ENCODE measurements at places on chromosomes 7 and 10.

DNA sequence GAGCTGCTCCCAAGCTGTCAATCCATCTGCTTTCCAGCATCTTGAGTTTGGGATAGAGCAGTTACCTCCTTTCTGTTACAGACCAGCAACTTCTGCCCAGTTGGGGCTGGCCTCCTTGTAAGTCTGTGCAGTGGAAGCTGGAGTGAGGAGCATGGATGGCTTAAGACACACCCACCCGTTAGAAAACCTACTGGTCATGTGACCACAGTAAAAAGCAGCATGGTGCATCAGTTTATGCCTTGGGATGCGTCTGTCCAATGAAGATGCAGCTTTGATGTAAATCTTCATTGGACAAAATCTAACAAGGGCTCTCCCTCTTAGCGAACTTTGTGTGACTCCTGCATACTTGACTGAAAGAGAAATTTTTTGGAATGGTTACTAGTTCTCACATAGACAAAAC lies 453.5 kb downstream of the TYW1 start:
- DNase-seq: no peak

DNA sequence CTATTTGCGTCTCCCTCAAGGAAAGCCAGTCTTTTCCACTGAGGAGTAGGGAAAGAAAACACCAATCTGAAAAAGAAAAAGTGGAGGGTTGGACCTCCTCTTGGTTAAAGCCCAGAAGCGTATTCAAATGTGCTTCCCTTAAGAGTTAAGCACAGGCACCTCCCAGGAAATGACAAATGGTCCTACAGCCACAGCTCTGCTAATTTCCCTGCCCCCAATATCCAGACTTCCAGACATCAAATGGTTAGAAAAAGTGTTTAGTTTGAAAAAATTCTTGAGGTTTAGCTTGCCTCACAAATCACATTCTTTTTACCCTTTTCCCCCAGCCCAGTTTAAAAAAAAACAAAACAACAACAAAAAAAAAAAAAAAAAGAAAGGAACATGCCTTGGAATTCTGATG lies 19.0 kb upstream of the COL1A2 start:
- peak; percentile 99 for DNase-seq

DNA sequence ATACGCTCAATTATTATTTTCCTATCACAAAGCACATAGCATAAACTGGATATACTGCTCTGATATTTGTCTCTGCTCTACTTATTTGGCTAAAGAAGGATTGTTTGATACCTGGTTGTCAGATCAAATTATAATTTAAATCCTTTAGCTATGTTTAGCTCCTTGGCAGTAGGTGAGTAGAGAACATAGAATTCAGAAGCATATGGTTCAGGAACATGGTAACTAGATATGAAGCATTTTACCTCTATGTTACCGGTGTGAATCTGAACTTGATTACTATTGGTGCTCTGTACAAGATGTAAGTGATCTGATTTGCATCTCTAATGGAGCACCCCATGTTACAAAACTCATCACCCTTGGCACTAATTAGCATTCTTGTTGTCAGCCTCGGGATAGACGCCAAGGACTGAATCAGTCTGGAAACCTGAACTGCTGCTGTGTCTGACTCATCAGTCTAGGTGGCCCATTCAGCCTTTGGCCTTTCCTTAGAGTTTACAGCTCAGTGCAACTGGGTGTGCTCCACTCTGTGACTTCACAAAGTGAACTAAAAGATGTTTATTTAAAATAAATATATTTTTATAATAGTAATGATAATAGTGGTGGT lies 12.3 kb upstream of the MYPN start:
- DNase-seq: peak; percentile 92

DNA sequence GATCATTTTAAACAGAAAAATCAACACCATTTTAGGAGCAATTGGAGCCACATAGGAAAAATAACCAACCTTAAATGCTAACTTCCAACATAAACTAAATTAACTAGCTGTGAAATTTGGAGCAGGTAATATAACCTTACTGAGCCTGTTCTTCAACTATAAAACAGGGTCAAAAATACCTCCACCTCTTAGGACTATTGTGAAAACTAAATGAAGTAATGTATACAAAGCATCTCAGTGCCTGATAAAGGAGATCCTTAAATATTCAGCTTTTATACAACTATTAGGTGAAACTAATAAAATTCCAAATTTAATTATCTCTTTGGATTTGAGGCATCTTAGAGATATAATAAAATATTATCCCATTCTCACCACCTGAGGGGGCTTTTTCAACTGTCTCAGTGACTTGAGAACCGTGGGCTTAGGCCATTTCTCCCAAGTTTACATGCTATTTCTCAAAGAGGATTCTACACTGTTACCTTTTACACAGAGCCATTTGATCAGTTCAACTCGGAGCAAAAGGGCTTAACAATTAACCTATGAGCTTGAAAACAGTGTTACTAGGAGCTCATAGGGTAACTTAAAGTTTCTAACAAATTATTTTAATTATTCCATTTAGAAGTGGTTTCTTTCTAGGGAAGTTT lies 165.0 kb upstream of the ASAH2 start:
- no peak for DNase-seq

DNA sequence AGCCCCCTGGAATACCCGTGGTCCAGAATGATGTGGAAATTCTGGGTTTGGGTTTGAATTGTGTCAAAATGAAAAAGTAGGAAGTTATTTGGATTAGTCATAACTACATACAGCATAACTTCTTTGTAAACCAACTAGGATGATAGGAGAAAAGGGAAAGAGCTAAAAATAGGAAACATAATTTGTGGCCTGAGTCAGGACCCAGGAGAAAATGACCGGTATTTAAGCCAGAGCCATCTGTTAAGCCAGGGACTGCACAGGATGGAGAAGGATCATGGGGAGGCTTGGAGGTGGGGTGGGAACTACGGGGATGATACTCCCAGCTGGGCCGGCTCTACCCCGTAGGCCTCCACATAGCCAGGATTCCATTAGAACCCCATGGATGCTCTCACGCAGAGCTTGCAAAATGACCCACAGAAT lies 98.6 kb downstream of the MYOF start:
- DNase-seq: peak; percentile 98

- DNase-seq: no peak
Observed at GRCh38 chr7:3063016-3063753, 19.5 kb upstream of the CARD11 start.

- peak; percentile 81 for DNase-seq
Observed at GRCh38 chr7:69630292-69630691, 32.0 kb downstream of the AUTS2 start.

DNA sequence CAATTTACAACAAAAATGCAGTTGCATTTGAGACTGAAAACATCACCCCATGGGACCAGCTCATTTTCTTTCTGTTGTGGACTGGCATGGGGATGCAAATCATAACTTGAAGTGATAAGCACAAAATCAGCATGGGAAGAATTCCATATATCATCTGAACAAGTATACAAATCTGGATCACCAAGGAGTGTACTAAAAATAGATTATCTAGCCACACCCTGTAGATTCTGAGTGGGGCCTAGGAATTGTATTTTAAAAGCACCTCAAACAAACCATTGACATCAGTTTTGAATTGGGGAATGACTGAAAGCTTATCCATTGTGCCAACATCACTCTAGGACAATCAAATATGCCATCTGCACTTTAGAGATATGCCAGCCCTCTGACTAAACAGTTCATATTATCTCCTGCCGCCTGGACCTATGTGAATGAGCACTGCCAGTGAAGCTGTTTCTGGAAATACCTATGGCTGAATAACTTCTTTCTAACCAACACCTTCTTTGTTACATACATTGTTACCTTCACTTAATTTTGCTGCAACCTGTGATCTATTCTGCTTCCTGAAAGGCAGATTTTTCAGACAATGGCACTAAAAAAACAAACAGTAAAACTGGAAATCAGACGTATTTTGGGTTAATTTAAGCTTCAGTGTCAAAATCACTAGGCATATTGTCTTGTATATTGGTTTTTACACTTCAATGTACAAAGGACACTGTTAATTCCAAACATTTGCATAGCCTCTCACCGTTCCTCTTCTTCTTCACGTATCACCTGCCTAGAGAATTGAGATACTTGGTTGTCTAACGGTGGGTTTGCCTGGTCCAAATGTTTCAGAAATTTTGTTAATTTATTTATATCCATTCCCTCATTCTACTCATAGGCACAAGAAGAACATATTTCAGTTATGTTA lies 42.4 kb upstream of the HGF start:
- DNase-seq: no peak

- no peak for DNase-seq
Observed at GRCh38 chr7:135151533-135151932, 3.7 kb downstream of the TMEM140 start.

DNA sequence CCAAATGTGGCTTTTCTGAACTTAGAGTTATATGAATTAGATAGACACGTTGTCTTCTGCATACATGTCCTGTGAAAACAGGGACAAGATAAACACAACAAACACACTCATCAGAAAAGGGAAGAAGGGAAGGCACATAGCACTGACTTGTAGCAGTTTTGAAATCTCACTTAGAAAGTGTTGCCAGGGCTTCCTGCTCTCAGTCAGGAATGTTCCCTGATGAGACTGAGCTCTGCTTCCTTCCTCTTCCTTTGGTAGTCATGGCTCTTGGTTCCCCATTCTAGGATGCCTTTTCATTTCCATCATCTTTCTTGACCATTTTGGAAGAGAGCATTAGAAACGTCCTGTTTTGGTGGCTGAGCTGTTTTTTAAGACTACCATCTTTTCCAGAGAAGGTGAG lies 233.8 kb upstream of the LYZL1 start:
- DNase-seq: no peak

DNA sequence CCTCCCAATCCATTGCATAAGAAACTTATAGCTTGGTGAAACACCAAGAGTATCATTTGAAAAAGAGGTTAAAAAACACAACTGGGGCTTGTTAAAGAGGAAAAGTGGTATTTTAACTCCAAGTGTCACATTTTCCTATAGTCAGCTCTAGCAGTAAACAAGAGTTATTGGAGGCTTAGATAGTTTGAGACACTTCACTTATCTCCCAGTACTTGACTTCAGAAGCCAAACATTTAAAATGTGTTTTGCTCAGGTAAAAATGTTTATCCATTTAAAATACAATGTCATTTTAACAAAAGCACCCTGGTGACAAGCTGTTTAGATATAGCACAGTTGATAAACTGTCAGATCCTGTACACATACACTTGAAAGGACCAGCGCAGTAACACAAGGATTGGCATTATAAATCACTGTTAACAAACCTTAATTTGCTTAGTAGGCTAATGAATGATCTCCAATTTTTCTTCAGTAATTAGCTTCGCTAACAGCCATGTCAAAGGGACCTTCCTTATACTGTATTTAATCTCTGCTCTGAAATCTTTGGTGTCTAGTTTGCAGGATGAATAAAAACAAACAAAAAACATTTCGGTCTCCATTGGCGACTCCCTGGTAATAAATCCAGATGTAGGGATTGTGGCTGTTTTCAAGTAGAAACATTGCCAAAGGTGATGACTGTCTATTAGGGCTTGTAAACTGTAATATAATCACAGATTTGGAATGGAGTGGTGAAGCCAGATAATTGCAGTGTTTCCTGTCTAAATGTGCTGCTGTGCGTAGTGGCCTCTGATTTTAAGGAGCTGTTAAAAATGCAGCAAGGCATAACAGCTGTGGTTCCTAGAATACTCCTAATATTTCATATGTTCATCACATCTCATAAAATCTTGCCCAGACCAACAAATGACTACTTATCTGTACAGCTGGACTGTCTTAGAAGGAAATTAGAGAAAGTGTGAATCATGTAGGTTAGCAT lies 545.1 kb downstream of the AUTS2 start:
- peak; percentile 92 for DNase-seq

GRCh38 chr10:71099731-71100361 lies 112.5 kb upstream of the UNC5B start:
- no peak for DNase-seq

DNA sequence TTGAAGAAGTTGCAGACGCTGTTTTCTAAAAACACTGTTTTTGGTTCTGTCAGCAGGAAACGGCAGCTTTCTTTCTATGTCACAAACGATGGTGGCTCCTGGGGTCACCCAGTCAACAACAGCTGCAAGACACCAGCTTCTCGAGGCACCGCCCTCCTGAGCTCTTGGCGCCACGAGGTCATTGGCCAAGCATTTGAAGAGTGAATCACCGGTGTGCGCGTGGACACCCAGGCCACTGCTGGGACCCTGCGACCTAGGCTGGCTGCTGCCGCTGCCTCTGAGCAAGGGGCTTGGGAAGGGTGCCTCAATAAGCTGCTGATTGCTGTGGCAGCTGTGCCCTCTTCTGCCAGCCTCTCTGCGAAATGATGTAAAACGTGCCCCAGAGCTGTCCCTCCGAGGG lies 22.5 kb upstream of the VIPR2 start:
- DNase-seq: no peak

- no peak for DNase-seq
Observed at GRCh38 chr10:92638037-92638436, 45.1 kb downstream of the KIF11 start.

DNA sequence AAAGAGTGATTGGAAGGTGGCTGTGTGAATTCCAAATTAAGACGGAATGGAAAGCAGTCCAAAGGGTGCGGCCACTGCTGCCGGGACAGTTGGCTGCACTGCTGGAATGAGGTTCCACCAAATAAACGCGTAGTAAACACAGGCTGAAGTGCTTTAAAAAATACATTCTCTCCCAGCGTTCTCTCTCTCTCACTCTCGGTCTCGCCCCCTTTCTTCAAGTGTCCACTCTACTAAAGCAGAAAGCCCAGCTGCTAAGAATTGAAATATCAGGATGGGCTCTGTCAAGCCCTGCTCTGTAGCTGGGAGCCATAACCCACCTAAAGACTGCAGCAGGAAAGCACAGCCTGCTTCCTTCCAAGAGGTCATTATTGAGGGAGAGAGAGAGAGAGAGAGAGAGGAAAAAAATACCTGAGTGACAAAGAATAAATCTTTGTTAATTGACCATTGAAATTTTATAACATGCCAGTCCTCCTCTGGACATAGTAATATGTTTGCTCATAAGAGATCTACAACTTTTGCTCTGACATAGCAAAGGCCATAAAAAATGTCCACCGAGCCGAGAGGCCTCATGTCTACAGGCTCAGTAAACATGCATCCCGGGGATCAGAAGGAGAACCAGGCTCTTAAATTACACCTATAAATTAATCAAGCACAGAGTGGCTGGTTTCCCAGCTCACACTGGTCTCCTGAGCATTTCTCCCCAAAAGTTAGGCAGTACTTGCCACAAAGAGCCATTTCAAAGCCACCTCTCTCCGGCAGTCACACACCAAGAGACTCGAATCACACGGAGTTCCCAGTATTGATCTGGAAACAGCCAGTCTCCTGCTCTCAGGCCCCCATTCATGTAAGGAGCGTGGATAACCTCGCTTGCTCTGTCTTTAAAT lies 72.8 kb downstream of the FGFR2 start:
- no peak for DNase-seq

- no peak for DNase-seq
Observed at GRCh38 chr7:39985398-39985918, 35.4 kb downstream of the CDK13 start.

DNA sequence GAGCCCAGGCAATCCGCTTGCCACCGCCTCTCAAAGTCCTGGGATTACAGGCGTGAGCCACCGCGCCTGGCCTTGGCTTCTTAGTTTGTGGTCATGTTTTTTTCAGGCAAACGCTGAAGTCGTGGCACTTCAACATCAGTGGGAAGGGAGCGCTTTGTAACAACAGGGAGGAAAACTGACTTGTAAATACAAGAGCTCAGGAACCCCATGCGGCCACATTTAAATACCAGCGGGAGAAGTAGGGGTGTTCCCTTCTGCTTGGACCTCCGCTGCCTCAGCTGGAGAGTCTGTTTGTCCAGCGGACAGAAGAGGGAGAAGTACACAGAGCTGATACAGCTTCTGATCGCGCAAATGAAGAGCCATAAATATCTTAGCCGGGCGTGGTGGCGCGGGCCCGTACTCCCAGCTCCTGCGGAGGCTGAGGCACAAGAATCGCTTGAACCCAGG lies 108.7 kb upstream of the KMT2C start:
- no peak for DNase-seq

GRCh38 chr7:152011860-152012259 lies 13.6 kb upstream of the GALNT11 start:
- DNase-seq: peak; percentile 21
